CD4-positive, alpha-beta T cell treated with Interleukin-17A for 4 hours (primary cell): ENCODE measurements at places on chromosomes 3 and 15.
A peak's percentile ranks its signal among the peaks of the same experiment; 100 is the strongest.

DNA sequence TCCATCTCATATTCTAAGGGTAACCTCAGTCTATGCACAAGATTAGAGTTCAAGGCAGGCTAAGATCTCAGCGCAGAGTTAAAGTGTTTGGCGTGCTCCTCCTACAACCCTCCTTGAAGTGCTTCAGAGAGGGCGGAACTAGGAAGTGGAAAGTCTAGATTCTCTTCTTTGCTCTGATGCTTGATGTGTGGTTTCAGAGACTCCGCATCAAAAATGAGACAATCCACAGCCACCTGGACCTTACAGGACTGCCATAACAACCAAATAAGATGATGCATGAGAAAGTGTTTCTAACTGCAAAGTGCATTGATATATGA, 161.3 kb upstream of the ATP11B start:
- no peak for DNase-seq

- DNase-seq, result no peak
These were observed 26.2 kb upstream of the LRRC3B start for GRCh38 chr3:26596335-26596734.

DNA sequence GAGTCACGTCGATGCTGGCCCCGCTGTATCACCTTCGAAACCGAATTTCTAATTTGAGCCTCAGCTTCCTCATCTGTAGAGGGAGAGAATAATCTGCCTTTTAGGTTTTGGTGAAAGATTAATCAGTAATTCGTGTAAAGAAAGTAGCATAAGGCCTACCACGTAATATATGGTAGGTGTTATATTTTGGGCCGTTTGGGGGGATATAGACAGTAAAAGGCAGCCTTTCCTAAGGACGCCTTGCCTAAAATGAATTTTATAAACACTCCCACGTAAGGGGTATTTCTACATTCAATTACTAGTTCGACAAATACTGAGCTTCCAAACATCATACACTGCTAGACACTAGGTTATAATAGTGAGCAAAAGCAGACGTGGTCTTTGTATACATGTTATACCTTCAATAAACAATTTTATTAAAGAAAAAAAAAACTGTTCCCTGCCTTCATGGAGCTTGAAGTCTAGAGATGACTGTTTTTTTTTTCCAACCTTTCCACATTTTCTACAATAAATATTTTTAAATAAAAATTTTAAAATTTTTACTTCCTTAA, 737 bp downstream of the JAGN1 start:
- no peak for DNase-seq

GRCh38 chr15:48645558-48646330, at the start of gene FBN1:
Gene FBN1, minus strand, starts transcription at chr15:48645709. Its CDS starts 940 bp downstream, at chr15:48644769.
- DNase-seq, result no peak

DNA sequence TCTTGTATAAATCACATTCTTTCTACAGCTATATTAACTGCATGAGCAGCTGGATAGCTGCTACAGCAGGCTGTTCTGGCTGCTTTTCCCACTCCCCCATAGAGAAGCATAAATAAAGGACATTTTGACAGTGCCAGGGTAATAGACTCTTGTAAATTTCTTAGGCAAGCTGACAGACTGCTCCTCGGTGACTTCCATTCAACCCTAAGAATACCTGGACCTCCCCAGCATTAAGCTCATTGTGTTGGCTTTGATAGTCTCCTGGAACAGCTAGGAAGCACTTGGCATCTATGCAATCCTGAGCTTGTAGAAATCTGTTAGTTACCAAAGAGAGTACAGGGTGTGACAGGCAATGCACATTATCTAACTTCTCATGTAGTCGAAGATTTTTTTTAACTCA, 475.4 kb downstream of the AGBL1 start:
- no peak for DNase-seq

- DNase-seq, result no peak
These were observed 547.8 kb upstream of the EPHA6 start for GRCh38 chr3:96266395-96267190.

DNA sequence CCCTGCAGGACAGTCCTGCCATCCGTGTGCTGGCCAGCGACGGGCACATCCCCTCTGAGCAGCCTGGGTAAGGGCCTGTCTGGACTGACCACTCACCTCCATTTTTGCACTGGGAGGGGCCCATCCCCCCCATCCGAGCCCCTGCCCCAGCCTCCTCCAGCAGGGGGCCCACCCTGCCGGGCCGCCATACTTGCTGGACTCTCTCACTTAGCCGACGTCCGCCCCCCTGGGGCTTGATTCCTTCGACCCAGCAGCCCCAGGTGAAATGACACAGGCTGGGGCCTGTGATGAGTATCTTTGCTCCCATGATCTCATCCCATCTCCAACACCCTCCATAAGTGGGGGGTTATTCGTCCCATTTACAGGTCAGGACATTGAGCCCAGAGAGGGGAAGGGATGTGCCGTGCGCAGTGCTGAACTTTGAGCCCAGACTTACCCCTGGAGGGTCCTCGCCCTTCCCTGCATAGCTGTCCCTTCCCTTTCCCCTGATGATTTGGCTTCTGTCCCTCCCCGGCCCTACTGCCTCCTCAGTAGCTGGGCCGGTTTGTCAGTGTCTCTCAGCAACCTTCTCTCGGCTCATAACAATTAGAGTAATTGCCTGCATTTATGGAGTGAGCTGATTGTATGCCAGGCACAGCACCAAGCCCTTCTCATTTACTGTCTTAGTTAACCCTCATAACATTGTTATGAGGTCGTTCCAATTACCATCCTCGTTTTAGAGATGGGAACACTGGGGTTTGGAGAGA, 4.2 kb downstream of the LMAN1L start:
- DNase-seq, result no peak

DNA sequence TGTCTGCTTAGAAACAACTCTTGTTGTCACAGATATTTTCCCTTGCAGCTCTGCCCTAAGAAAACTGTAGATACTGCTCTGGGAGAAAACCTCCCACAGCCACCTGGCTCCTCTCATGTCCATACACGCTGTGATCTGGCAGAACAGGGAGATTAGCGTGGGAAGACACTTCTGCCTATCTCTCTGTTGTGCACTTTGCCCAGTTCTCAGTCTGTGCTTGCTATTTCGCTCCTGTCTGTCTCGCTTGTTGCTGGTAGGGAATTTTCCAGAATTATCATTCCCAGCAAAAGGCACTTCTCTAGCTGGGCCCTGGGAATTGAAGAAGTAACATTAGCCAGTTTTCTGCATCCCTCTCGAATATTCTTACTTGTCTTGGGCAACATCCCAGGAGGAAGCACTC, 8.1 kb upstream of the GATM start:
- no peak for DNase-seq

DNA sequence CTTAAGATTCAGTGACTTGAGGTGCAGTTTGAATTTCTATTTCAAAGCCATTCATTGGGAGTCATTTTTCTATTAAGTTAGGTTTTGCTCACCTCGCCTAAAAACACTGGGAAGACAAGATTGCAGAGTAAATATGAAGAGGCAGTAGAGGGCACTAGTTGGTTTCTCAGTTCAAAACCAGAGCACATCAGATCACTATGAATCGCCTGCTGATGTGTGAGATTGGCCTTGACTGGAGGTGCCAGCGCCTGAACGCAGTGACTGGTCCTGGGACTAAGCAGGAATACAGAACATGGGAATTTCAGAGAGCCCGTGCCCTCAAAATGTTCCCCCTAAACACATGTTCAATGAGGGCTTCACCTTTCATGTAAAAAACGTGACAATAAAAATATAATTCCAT, 229.0 kb downstream of the ITPR1 start:
- DNase-seq, result no peak

DNA sequence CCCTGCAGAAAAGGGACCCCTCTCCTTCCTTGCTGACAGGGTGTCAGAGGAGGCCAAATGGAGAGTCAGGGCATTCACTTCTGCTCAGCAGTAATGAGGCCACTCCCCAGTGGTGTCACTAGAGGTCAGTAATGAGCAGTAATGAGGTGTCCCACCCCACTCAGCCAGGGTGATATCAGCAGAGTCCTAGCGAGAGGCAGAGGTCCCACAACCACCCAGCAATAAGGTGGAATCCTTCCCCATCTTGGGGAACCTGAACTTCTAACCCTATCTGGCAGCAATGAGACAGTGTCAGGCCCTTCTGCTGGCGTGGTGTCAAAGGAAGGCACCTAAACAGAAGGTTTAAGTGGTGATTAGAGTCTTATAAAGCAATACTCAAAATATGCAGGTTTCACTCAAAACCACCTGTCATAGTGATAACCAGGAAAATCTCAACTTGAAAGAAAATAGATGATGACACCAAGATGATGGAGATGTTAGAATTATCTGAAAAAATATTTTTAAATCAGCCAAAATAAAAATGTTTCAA, 12.9 kb downstream of the OCA2 start:
- DNase-seq, result peak; percentile 50

- DNase-seq, result no peak
These were observed 44.2 kb upstream of the THRB start for GRCh38 chr3:24538891-24539290.

GRCh38 chr15:44536302-44536961, 515 bp upstream of the EIF3J start:
- no peak for DNase-seq

DNA sequence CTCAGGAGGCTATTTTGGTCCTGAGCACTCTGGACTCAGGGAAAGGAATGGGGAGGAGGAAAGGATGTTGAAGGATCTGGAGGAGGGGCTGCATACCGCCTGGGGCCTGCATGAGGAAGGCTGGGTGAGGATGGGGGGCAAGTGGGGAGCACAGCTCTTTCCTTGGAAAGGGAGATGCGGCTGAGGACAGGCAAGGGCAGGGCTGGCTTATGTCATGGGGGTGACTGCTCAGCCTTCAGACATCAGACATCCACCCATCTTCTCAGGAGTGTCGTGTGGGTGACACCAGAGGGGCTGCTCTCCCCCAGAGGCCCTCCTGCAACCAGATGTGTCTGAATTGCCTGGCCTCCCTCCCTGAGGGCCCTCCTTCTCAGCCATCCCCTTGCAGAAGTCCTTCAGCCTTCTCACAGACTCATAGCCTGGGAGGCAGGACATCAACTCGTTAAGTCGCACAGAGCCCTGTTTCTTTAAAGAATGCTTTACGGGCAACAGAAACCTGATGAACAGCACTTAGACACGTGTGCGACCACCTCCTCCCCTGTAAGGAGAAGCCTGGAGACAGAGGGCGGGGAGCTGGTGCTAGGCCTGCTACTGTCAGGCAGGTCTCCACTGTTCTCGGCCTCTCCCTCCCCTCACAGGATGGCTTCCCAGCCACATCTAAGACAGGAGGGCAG, 252.3 kb downstream of the OCA2 start:
- DNase-seq, result no peak

GRCh38 chr15:59448871-59449270, 10.9 kb downstream of the FAM81A start:
- no peak for DNase-seq

GRCh38 chr3:168989396-168989795, 674.1 kb downstream of the MECOM start:
- no peak for DNase-seq

DNA sequence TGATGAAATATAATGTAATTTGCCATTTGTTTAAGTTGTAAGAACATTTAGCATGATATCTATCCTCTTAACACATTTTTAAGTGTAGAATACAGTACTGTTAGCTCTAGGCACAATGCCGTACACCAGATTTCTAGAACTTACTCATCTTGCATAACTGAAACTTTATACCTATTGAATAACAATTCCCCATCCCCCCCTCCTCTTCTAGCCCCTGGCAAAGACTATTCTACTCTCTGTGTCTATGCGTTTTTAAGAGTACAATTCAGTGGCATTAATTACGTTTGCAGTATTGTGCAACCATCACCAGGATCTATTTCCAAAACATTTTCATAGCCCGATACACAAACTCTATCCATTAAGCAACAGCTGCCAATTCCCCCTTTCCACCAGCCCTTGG, 261.7 kb downstream of the PLOD2 start:
- DNase-seq, result no peak

DNA sequence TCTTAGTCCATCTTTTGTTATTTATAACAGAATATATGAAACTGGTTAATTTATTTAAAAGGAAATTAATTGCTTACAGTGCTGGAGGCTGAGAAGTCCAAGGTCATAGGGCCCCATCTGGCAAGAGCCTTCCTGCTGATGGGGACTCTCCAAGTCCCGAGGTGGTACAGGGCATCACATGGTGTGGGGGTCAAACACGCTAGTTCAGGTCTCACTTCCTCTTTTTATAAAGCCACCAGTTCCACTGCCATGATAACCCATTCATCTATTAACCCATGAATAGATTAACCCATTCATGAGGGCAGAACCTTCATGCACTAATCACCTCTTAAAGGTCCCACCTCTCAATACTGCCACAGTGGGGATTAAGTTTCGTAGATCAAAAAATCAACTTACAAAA, 659.3 kb downstream of the NAALADL2 start:
- DNase-seq, result no peak

DNA sequence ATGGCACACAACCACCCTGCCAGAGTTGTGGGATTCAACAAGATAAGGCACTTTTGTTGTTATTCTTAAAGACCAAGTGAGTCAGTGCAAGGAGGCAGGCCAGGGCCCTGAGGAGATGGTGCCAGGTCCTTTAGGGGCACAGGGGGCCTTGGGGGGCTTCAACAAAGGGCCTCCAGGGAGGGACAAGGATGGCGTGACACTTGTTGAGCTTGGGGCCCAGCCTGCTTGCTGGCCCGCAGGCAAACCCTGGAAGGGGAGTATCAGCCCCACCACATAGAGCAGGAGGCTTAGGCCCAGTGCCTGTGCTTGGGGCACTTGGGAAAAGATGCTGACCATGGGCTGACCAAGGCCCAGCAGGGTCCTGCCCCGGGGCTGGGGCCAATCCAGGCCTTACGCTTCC, 5.5 kb downstream of the IQSEC1 start:
- no peak for DNase-seq

DNA sequence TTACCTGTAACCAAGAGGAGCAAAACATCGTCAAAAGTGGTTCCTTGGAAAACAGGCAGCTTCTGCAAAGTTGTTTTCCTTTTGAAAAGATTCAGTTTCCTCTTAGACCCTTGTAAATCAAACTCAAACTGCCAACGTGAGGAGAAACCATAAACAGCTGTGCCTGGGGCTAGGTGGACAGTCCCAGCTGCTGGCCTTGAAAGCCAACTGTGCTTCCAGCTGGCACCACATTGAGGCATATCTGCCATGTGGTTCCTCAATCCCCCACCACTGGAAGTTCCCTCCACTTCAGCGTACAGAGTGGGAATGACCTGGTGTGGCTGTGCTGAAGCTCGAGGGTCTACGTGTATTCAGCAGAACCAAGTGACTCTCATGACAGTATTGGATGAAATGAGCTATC, 40.9 kb downstream of the HRH1 start:
- DNase-seq, result no peak

DNA sequence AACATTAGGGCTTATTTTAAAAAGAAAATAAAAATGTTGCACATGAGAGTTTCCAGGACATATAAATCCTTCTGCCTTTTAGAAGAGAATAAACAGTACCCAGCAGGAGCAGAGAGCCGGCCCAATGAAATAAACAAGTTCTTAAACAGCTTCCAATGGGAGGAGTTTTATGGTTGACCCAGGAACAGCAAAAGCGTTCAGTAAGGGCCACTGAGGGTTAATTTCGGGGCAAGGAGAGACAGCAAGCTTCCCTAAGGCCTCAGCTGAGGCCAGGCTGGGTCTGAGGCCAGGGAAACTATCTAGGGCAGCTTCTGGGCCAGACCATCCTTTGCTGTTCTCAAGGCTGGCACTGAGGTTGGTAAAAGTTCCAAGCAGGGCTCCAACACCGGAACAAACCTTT, 3.4 kb downstream of the PDZRN3 start:
- DNase-seq, result no peak
